ENCODE measurements at places on chromosomes 5 and 9.
A peak's percentile ranks its signal among the peaks of the same experiment; 100 is the strongest.

- DNase-seq = no peak
Observed at GRCh38 chr5:145981589-145982571, 45.5 kb downstream of the SH3RF2 start.

DNA sequence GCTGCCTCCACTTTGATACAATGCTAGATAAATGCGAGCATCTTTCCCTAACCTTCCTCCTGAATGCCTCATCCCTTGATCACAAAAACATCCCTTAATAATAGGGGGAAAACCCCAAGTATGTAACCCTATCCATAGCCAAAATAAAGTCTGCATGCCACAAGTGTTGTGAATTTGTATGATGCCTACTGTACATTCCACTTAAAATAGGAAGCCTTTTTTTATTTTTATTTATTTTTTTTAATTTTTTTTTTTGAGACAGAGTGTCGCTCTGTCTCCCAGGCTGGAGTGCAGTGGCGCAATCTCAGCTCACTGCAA lies 207.0 kb downstream of the AOPEP start:
- DNase-seq = no peak

GRCh38 chr9:115117999-115118878 lies at the start of gene TNC:
Gene TNC (minus strand): TSS chr9:115118157. CDS start chr9:115091018, 27,139 bp downstream.
- DNase-seq = peak; percentile 88

- no peak for DNase-seq
Observed at GRCh38 chr9:34558919-34559623, 30.5 kb downstream of the CNTFR start.

DNA sequence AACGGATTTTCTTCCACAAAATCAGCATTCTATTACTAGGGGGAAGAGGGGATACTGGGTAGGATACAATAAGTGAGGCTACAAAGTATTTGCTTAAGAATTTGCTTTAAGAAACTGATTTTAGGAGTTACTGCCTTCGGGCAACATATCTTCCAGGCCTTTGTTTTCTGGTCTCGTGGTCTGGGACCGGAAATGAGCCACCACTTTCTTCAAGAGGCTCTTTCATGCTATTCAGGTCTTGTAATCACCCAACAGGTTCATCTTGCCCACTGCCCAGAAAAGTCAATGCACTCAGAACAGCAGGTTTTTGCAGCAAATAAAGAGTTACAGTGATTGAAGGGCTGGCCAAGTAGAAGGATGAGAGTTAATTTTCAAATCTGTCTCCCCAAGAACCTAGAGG lies 6.6 kb upstream of the AOPEP start:
- no peak for DNase-seq

DNA sequence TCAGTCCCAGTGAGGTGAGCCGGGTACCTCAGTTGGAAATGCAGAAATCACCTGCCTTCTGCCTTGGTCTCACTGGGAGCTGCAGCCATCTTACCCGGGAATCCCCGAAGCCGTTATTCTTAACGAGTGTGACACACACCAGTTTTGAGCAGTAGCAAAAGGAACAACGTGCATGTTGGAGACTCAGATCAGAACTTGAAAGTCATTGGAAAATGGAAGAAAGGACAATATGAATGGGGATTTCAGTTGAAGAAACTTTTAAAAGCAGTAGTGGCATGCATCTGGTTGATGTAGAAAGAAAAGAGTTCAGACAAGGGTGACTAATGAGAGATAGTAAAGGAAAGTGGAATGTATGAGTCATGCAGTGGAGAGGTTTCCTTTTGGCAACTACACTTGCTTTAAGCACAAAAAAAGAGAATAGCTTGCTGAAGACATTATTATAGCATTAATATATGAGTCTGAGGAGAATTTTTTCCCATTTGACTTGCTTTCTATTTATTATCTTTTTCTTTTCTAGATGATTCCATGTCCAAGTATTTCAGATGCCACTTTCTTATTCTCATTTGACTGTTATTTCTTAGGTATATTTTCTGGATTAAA lies 44.4 kb upstream of the ANKDD1B start:
- no peak for DNase-seq

- DNase-seq = no peak
Observed at GRCh38 chr5:14628346-14628745, 36.2 kb upstream of the OTULIN start.

DNA sequence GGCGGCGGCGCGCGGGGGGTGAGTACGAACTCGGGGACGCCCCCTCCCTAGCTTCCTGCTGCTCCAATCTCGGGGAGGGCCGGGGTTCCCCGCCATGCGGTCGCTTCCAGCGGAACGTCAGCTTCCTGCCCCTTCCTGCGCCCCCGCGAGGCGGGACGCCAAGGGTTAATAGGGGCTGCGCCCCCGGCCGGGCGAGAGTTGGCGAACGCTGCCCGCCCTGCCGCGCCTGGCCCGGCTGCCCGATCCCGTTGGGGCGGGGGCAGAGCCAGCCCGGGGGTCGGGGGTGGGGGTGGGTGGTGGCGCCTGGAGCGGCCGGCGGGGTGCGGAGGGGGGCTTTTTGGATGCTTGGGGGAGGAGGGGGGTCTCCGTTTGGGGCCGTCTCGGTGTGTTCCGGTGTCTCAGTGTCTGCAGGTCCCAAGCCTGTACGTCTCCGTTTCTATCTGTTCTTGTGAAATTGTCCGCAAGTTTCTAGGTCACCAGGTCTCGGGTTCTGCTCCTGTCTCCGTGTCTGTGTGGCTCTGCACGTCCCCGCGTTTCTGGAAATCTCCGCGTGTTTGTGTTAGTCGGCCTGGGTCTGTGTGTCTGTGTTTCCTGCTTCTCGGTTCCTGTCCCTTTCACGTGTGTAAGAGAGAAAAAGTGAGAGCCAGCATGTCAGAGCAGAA lies 789 bp downstream of the COL27A1 start:
- no peak for DNase-seq

DNA sequence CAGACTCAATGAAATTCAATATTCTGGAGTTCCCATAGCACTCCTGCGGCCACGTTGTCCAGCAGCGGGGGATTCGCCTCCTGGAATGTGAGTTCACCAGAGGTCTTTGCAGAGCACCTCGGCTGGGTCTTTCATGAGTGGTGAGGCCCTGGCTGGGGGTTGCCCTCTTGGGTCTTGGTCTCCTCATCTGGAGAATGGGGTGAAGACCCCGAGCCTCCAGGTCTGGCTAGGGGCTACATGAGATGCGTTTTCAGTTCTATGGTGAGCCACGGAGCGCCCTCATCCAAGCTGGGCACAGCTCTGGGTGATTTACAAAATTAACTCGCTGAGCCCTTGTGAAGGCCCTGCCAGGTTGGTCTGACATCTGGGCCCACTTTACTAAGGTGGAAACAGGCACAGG lies 37.5 kb upstream of the RXRA start:
- no peak for DNase-seq

- no peak for DNase-seq
Observed at GRCh38 chr5:139164020-139164419, 34.1 kb downstream of the SIL1 start.

- no peak for DNase-seq
Observed at GRCh38 chr9:109974918-109975276, 194.9 kb downstream of the PALM2AKAP2 start.

- peak; percentile 70 for DNase-seq
Observed at GRCh38 chr9:82961504-82962125, 101.3 kb downstream of the RASEF start.

- DNase-seq = no peak
Observed at GRCh38 chr5:124932791-124933600, 186.6 kb upstream of the ZNF608 start.

GRCh38 chr5:123881759-123882244 lies 369.8 kb downstream of the CSNK1G3 start:
- no peak for DNase-seq

DNA sequence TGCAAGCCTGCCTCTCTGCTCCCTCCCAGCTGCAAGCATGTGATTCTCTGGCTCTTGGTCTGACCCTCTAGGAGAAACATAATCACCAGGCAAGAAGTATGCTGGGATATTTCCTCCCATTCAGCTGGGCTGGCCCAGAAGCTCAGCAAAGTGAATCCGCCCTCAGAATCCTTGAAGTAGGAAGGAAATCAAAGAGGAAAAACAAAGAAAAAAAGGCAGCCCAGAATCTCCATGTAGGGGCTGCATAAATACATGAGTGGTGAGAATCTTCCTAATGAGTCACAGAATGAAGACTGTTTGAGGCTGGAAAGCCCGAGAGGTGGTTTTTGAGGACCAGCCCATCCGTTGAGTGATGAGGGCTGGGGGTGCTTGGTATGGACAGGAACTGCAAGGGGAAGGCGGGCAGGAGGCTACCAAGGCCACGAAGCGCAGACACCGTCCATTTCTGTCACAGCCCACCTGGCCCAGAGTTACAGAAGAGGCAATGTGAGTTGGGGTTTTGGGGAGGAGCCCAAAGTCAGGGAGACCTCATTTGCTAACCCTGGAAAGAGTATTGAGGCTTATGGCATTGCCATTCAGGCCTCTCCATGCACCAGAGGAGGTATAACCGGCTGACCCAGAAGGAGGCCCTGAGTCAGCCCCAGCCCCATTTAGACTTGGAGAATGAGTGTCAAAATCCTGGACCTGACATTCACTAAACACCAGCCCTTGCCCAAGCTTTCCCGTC lies 33.4 kb upstream of the TGFBR1 start:
- no peak for DNase-seq

GRCh38 chr9:6641561-6641960 lies 4.0 kb downstream of the GLDC start:
- DNase-seq = no peak

GRCh38 chr5:66898241-66898995 lies 298.2 kb downstream of the CD180 start:
- no peak for DNase-seq

GRCh38 chr9:114287763-114288192 lies 35.1 kb upstream of the ORM1 start:
- DNase-seq = peak; percentile 49

- DNase-seq = no peak
Observed at GRCh38 chr9:89919171-89919681, 314.4 kb downstream of the GADD45G start.

- no peak for DNase-seq
Observed at GRCh38 chr5:87170799-87171198, 96.9 kb upstream of the RASA1 start.

DNA sequence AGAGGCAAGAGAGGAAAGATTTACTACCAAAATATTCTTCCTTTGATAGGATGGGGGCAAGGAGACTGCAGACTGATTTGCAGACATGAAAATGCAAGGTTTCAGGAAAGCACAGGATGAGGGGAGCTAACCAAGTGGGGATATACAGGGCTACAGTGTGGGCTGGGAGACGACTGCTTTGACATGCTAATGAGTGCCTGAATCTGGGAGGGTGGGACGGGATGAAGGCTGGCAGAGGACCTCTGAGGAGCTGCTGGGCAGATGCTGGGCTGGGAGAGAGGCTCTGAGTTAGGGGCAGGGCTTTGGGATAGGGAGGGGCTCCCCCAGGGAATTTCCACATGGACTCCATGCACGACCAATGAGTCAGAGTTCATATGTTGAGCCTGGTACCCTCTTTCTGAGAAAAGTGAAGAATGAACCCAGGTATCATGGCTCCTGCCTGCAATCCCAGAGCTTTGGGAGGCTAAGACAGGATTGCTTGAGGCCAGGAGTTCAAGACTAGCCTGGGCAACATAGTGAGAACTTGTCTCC lies 4.9 kb upstream of the CPLX2 start:
- no peak for DNase-seq

- no peak for DNase-seq
Observed at GRCh38 chr5:135989686-135990085, 34.9 kb upstream of the LECT2 start.

GRCh38 chr5:38871790-38872551 lies 26.2 kb downstream of the OSMR start:
- DNase-seq = peak; percentile 70

GRCh38 chr9:136059851-136060670 lies 35.0 kb downstream of the NACC2 start:
- no peak for DNase-seq

DNA sequence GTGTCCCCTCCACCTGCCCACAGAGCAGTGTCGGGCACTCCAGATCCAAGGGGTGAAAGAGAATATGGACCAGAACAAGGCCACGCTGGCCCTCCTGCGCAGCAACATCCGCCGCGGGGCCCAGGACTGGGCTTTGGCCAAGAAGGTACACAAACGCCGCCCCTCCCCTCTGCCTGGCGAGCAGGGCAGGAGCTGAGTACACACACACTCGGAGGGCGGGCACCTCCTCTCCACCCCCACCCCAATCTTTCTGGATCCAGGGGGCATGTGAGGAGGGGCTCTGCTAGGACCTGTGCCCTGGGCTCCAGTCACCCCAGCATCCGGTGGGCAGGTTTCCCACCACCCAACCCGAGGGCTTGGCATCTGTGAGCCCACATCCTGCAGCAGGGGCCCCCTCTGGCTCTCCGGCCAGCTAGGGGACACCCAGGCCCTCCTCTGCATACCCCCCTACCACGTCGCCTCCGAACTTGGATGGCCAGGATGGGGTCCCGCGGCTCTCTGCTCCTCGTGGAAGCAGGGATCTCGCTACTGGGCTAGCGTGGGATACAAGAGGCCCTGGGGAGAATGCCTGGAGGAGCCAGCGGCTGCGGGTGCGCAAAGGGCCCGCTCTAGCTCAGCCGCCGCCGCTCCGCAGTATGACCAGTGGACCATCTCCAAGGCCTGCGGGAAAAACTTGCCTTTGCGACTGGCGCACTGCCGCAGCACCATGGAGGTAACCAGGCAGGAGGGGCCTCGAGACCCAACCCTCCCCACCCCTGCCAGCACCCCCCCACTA lies 3.1 kb downstream of the CCDC183 start:
- peak; percentile 75 for DNase-seq

- no peak for DNase-seq
Observed at GRCh38 chr9:112493393-112494137, 6.9 kb downstream of the KIAA1958 start.

DNA sequence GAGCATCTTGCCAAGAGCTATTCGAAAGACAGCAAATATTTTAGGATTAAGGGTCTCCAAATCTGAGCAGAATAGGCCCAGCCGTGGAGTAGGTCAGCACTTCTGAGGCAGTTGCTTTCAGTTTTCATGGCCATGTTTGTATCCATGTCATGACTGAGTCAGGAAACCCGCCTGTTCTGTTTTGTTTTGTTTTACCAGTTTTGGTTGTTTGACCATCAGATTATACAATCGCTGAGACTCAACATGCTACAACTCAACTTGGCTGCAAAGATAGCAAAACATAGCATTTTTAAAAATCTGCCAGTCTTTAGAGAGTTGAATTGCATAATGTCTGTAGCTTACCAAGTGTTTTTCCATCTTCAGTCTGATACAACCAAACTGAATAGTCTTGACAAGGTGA lies 185.1 kb upstream of the ZNF462 start:
- no peak for DNase-seq
